ENCODE measurements at places on chromosomes 1 and 21.

GRCh38 chr1:68232289-68233148, at the start of gene WLS:
Gene WLS (minus strand): TSS chr1:68232523. CDS start chr1:68232299, 224 bp downstream.
- DNase-seq: no peak

DNA sequence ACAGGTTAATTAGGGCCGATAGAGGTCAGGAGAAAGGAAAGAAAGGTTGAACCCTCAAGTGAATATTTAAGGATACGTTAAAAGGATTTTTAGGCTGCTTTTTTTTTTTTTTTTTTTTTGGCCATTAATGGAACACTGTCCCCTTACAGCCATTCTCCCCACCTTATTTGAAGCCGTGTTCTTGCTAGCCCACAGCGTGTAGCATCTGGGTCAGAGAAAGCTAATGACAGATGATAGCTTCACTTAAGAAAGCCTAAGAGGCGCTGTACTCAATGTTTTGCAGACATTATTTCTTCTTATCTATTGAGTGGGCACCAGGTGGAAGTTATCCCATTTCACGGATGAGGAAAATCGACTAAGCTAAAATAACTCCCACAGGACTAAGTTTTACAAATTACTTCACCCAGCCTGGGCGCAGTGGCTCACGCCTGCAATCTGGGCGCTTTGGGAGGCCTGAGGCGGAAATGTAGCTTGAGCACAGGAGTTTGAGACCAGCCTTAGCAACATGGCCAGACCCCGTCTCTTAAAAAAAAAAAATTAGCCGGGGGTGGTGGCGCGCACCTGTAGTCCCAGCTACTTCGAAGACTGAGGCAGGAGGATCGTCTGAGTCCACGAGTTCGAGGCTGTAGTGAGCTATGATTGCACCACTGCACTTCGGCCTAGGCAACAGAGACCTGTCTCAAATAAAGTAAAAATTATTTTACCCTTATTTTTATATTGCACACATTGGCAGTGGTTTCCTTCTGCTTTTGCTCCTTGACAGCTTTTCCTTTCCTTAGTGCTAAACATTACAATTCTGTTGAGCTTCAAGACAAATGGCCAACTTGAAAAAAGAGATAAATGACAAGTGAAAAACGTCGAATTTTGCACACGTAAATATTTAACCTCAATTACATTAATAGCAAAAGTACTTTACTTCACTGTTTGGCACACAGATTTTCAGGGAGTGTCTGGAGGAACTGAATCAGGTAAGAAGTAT, 1.1 kb upstream of the PHTF1 start:
- DNase-seq: no peak

DNA sequence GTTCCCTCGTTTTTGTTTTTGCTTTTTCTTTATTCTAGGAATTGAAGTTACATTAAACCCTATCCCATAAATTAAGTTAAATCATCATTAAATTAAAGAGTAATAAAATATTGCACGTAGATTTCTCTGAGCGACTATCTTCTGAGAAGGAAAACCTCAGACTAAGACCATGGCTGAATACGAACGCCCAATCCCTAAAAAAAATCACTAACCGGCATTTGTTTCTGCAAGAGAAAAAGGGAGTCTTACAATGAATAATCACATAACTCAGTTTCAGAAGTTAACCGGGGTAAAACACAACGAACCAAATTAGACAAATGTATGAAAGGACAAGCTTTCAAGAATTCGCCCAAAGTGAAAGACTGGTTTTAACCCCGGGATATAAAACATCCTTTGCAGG, 1.3 kb downstream of the PIK3R3 start:
- DNase-seq: no peak

- DNase-seq: no peak
Measured at GRCh38 chr1:17914987-17915386, 159.9 kb downstream of the ACTL8 start.

- DNase-seq: no peak
Measured at GRCh38 chr1:228500143-228500734, 13.1 kb downstream of the RNF187 start.

DNA sequence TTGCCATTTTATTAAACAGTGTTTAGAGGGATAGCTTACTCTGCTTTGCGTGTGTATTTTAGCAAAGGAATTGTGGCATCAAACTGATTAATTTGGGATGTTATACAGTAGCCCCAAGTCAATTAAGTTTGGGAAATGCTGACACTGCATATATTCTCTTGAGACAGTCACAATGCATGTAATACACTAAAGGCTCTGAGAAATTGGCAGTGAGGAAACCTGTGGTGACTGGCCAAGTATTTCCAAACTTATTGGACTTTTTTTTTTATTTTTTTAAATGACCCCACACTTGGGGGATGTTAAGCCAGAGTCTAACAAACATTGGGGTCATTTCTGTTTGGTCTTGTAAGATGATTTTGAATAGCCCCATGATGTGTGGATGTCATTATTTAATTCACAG, 67.3 kb upstream of the RAVER2 start:
- no peak for DNase-seq

DNA sequence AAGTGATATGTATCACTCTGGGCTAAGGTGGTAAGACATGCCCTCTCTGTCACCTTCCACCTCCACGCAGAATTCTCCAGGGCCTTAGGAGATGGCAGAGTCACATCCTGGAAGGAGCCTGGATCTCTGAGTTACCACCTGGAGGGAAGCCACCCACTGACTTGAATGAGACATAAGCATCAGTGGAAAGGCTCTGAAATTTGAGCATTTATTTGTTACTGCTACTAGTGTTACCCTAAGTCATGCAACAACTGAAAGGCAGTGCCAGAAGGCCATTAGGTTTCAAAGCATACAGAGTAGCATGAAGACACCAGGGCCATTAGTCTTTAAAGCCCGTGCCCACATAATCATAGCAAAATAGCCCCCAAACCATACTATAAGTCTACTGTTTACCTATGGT, 230.3 kb upstream of the IRF2BP2 start:
- DNase-seq: no peak

- DNase-seq: no peak
Measured at GRCh38 chr21:38376235-38376634, 119.4 kb downstream of the KCNJ15 start.

DNA sequence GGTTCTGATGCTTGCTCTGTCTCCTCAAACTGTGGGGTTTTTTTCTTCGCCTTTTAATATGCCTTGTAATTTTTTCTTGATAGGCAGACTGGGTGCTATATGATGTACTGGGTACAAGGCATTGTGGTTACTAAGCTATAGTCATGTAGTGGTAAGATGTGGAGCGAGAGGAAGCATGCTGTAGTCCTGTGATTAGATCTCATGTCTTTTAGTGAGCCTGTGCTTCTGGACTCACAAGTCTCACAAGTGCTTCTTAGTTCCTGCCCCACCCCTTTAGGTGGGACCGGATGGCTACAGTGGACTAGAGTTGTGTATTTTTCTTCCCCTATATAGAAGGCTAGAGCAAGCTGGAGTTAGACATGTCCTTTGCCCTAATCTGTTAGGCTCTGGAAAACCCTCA, 178.7 kb downstream of the DNM3 start:
- DNase-seq: no peak

GRCh38 chr21:28338701-28339305, 653.9 kb downstream of the LTN1 start:
- no peak for DNase-seq

GRCh38 chr1:23854568-23854967, 13.5 kb downstream of the FUCA1 start:
- no peak for DNase-seq

DNA sequence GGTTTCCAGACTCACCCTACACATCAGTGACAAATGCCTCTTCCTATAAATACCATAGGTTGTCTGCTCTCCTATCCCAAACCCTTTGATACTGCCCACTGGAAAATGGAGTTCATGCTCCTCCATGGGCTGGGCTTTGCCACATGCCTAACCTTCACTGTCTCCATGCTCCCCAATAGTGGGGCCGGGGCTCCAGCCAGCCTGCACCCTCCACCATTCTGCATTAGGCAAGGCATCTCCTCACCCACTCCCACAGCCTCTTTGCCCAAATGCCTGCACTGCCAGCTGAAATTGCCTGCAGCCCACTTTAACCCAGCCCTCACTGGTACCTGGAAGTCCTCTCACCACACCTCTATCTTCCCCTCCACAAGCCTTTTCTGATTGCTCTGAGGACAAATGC, 18.2 kb upstream of the MPZL1 start:
- no peak for DNase-seq

DNA sequence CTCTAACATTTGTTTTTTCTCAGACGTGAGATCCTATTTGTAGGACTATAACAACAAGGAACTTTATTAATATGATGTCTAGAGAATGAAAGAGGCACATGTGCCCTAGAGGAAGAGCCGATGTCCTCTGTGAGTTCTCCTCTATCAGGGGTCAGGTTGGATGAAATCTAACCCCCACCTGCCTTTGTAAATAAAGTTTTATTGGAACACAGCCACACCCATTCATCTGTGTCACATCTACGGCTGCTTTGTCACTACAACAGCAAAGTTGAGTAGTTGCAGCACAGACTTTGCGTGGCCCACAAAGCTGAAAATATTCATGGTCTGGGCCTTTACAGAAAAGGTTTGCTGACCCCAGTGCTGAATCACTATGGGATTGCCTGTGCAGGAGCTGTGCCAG, 571 bp upstream of the CAPN9 start:
- DNase-seq: no peak

DNA sequence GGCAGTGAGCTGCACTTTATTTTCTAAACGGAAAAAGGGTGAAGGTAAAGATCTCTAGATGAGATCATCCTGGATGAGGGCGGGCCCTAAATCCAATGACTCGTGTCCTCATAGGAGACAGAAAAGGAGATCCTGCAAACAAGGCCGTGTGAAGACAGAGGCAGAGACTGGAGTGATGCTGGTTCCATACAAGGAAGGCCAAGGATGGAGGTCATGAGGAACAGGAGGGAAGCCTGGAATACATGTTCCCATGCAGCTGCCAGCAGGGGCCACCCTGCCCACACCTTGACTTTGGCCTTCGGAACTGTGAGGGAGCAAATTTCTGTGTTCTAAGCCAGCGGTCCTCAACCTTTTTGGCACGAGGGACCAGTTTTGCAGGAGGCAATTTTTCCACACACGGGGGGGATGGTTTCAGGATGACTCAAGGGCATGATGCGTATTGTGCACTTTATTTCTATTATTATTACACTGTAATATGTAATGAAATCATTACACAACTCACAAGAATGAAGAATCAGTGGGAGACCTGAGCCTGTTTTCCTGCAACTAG, 94.3 kb downstream of the PSMG1 start:
- no peak for DNase-seq

DNA sequence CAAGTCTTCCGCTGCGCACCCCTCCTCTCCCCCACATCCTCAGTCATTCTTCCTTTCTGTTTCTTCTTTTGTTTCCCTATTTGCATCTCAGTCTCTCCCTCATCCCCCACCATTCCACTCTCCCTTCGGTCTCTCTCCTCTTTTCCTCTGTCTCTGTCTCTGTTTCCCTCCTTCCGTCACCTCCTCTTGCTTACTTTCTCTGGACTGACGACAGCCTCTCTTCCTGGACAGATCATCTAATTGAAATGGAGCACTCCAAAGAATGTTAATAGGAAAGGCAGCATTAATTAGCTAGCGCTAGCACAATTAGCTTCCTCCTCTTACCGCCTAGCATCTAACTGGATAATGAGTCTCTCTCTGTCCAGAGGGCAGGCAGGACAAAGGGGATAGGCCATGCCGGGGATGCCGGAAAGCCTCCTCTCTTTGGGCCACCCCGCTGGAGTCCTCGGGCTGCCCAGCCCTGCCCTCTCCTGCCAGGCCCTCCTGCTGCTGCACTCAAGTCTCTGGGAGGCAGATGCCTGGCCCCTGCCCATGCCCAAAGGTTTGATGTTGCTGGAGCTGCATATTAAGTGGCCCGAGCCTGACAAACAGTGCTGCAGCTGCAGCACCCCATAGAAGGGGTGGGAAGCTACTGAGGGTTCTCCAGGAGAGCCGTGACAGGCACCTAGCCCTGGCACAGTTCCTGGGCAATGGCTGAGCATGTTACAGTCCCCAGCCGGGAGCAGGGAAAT, 20.8 kb downstream of the DISP3 start:
- no peak for DNase-seq

DNA sequence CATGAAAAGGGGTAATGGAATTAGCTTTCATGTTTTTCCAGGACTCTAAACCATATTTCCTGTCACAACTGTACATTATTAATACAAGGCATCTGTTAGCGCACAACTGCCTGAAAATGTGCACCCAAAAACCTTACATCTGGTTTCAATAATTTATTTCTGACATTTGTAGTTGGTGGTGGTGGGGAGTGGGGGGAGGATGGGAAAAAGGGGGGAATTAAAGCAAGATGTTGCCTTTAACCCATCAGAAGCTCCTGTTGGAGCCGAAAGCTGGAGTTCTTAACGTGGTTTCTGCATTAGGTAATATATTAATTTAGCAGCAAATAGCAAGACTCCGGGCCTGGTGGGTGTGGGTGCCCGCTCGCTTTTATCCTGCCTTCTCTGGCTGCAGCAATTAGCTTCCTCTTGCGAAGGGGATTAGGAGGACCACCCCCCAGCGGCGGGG, 36.9 kb upstream of the HHAT start:
- no peak for DNase-seq

GRCh38 chr1:69315823-69316222, 251.9 kb upstream of the LRRC7 start:
- no peak for DNase-seq

GRCh38 chr1:21157054-21157453, 19.6 kb downstream of the EIF4G3 start:
- no peak for DNase-seq

DNA sequence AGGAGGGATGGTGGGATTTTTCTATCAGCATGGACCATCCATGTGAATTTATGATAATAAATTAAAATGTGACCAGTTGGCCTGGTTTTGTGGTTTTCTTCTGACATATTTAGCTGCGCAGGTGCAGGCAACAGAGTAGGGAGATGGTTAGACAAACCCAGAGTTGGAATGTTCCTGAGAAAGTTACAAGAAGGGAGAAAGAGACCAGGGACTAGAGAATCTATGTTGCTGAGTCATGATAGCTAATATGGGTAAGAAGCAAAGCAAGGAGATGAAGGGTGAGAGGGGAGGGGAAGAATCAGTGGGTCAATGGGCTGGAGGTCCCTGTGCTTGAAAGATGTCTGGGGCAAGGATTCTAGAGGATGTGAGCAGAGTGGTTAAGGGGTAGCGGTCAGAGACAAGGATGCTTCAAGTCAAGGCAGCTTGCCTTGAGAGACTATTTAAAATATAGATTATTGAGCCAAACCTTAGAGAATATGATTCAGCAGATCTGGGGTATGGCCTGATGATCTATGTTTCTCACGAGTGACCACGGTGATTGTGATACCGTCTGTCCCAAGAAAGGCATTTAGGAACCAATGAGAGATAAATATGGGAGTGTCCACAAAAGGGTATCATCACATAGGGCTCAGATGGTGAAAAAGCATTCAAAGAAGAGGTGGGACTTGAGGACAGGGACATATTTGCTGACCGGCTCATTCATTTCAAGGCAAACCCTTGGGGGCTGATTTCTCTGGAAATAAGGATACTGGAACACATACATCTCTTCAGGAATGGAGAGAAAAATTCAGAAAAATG, 219.7 kb upstream of the PLD5 start:
- DNase-seq: no peak

DNA sequence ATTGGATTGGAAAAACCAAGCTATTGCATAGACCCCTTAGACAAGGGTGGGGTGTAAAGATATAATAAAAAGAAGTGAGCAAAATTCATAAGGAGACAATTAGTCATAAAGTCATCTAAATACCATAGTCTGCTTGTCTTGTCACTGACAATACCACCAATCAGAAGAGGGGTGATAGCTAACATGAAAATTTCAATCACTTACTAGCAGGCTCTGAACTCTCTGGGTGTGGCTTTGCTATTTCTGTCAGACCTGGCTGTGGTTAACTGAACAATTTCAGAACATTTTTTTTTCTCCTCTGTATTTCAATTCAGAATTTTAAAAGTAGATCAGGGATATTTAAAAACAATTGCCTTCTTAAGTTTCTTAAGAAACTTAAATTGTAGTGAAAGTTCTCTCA, 158.5 kb upstream of the PRMT6 start:
- no peak for DNase-seq

GRCh38 chr1:58477390-58477789, 69.1 kb downstream of the OMA1 start:
- no peak for DNase-seq

Measured in activated T-cell treated with anti-CD3 and anti-CD28 coated beads for 4 hours (primary cell).